Fibroblast of the aortic adventitia (primary cell): ENCODE measurements at places on chromosomes 11 and 22. TPM values are rescaled to one million over a fixed set of nuclear protein-coding genes. Genes with fewer than 3 reads are reported as not detected.

DNA sequence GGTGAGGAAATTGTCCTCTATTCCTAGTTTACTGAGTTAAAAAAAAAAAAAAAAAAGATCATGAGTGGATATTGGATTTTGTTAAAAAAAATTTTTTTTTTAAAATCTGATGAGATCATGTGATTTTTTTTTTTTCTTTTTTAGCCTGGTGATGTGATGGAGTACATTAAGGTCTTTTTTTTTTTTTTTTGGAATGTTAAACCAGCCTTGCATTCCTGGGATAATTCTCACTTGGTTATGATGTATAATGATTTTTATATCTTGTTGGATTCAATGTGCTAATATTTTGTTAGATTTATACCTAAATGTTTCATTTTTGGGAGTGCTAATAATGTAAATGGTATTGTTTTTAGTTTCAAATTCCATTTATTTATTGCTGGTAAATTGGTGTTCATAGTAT lies 43.3 kb downstream of the DDX10 start:
- DNase-seq = no peak

GRCh38 chr11:95149651-95150364 lies 60.2 kb downstream of the ENDOD1 start:
- DNase-seq = no peak

GRCh38 chr22:46173152-46173551 lies 22.8 kb downstream of the PPARA start:
- no peak for DNase-seq

Gene DRICH1
- total RNA-seq = 0.09 TPM in 1 of 2 replicates, not detected in the other

GRCh38 chr22:22130953-22131608 lies 113.5 kb upstream of the VPREB1 start:
- DNase-seq = no peak

Gene SMDT1
- 8.0 and 10.2 TPM in 2 replicates for total RNA-seq

DNA sequence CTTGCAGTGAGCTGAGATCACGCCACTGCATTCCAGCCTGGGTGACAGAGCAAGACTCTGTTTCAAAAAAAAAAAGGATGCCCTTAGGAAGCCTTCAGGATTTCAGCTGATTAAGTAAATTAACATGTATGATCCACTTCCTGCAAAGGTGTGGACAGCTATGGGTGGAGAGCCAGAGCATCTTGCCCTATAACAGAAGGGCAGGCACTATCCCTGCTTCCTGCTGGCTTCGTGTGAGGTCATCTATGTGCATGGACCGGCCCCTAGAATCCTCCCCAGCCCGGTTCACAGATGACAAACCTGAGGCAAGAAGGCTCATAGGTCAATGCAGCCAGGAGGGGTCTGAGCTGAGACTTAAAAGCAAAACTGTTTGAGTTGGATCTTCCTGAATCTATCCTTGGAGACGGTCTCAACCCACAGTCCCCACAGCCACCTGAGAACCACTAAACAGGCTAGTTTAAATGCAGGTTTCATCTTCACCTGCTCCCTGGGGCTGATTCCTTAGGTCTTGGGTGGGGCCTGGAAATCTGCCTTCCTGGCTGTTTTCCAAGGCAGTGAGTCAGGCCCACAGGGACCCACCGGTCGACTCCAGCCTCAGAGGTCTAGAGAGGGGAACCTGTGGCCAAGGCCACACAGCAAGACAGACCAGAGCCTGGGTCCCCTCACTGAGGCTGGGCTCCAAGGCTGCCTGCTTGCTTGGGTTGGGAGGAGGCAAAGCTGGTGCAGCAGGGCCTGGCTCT lies 55.2 kb upstream of the MPEG1 start:
- no peak for DNase-seq

DNA sequence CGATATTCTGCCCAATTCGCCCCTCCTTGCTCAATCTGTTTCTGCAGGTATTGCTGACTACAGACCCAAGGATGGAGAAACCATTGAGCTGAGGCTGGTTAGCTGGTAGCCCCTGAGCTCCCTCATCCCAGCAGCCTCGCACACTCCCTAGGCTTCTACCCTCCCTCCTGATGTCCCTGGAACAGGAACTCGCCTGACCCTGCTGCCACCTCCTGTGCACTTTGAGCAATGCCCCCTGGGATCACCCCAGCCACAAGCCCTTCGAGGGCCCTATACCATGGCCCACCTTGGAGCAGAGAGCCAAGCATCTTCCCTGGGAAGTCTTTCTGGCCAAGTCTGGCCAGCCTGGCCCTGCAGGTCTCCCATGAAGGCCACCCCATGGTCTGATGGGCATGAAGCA lies 9.2 kb upstream of the SLC35E4 start:
- DNase-seq = no peak

Gene B4GALNT4
- 1.5 and 1.9 TPM in 2 replicates for total RNA-seq

Gene CATSPERZ
- total RNA-seq = not detected in 2 replicates

Gene STX3
- total RNA-seq = 17.9 and 69.6 TPM in 2 replicates

Gene OR51B4
- total RNA-seq = 0.18 TPM in 1 of 2 replicates, not detected in the other

Gene OR9G1
- not detected in 2 replicates for total RNA-seq

GRCh38 chr11:130865774-130866114 lies 50.5 kb downstream of the SNX19 start:
- DNase-seq = no peak

Gene MGAT3
- total RNA-seq = 0.27 and 2.0 TPM in 2 replicates

DNA sequence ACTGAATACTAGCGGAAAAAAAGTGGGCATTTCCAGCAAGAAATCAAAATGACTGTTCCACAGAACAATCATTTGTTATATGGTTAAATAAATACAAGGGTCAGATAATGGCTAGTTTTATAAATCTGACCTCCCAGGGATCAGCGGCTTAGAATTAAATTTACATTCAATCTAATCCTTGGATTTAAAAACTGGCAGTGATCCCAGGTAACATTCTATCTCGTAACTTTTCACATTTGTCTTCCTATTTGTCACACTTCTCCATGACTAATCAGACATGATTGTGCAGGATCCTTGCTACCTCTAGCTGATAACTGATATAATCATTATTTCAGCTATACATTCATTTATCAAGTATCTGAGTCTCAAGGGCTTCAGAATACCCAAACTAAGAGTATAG lies 2.9 kb upstream of the MMP3 start:
- peak; percentile 37 for DNase-seq

Gene SCGB1D2
- not detected in 2 replicates for total RNA-seq
